ENCODE measurements at places on chromosomes 6 and 20. TPM values are rescaled to one million over a fixed set of nuclear protein-coding genes. Genes with fewer than 3 reads are reported as not detected.

C6orf15 gene
- total RNA-seq: not detected

KIF6 gene
- total RNA-seq: not detected

BANF2 gene
- not detected for total RNA-seq

PTGIS gene
- 33.7 TPM for total RNA-seq

ZBTB22 gene
- total RNA-seq: 13.8 TPM

- H3K4me1 ChIP-seq: no peaks in the 10 kb centered on the region
- no peak overlapping the region for H3K4me3 ChIP-seq
- H3K27ac ChIP-seq: no peak overlapping the region
- H3K27me3 ChIP-seq: no peaks in the 10 kb centered on the region
- DNase-seq: no peak
Observed at GRCh38 chr20:23537030-23537429, 31.3 kb downstream of the CST9L start.

- no peak for DNase-seq
- H3K4me1 ChIP-seq: no peaks in the 10 kb centered on the region
- H3K36me3 ChIP-seq: no peaks in the 10 kb centered on the region
- H3K27me3 ChIP-seq: no peaks in the 10 kb centered on the region
- H3K4me3 ChIP-seq: no peak overlapping the region
- no peak overlapping the region for H3K27ac ChIP-seq
Observed at GRCh38 chr6:120875900-120876299, 458.4 kb downstream of the TBC1D32 start.

GRCh38 chr6:148689168-148689567 is 57.7 kb upstream of the UST start:
- H3K36me3 ChIP-seq: no peaks in the 10 kb centered on the region
- DNase-seq: no peak
- H3K4me3 ChIP-seq: no peak overlapping the region

DNA sequence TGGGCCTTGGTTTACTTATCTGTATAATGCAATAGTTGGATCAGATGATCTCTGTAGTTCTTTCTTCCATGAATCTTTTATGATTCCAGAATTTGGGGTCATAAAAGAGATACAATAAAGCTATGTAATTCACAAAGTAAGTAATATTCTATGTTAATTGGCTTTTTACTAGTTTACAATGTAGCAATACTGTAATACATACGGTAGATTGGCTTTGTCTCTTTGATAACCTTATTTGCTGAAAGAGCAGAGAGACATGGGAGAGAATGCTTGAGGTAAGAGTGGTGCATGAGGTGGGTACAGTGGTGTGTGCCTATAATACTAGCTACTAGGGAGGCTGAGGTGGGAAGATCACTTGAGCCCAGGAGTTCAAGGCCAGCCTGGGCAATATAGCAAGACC is 14.7 kb downstream of the SPACA1 start:
- no peaks in the 10 kb centered on the region for H3K36me3 ChIP-seq
- no peak for DNase-seq
- H3K27me3 ChIP-seq: no peaks in the 10 kb centered on the region
- H3K27ac ChIP-seq: no peak overlapping the region
- H3K4me3 ChIP-seq: no peak overlapping the region

DNA sequence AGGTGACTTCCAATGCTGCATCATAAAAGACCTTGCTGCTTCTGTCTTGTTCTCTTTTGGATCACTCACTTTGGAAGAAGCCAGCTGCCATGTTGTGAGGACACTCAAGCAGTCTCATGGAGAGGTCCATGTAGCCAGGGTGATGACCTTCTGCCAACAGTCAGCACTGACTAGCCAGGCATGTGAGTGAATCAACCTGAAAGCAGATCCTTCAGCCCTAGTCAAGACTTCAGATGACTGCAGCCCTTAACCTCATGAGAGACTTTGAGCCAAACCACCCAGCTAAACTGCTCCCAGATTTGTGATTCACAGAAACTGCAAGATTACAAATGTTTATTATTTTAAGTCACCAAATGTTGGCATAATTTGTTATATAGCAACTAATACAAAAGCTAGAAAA is 86.0 kb upstream of the IYD start:
- no peak overlapping the region for H3K4me3 ChIP-seq
- no peaks in the 10 kb centered on the region for H3K36me3 ChIP-seq
- no peak for DNase-seq
- H3K27me3 ChIP-seq: peaks cover 3% of the 10 kb centered on the region
- no peak overlapping the region for H3K27ac ChIP-seq
- peaks cover 1% of the 10 kb centered on the region for H3K4me1 ChIP-seq

GRCh38 chr6:155495011-155495768 is 39.6 kb upstream of the NOX3 start:
- H3K27me3 ChIP-seq: no peaks in the 10 kb centered on the region
- no peak overlapping the region for H3K4me3 ChIP-seq
- DNase-seq: peak; percentile 23
- H3K27ac ChIP-seq: peak overlapping the region; percentile 79
- H3K36me3 ChIP-seq: no peaks in the 10 kb centered on the region

DNA sequence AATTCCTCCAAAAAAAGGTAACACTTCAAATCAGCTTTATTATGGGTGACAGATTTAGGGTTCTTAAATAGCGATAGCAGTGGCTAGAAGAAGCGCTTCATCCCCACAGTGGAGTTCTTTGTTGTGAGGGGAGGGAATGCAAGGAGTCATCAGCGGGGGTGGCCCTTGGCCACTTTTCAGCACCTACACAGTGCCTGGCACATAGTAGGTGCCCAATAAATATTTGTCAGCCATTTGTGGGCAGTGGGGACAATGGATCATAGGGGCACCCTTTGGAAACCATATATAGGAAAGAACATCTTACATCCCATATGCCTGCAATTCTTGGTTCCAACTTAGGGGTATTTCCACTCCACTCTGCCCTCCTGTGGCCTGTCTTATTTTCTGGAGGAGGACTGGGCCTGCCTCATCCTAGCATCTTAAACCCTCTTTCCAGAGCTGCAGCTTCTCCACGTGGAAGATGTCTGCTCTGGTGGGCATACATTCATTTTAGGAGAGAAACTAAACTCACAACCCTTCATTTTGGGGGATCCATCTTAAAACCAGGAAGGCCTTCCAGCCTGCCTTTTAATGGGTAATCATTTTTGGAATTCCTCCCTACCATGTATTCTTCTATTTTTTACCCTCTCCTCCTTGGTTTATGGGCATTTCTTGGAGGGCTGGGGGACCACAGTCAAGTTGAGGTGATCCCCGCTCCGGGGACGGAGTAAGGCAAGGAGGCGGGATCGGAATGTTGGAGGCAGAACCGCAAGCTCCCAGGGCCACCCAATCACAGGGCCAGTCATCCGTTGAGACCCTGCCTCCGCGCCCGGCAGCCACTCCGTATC is 2.6 kb upstream of the GPSM3 start:
- no peaks in the 10 kb centered on the region for H3K36me3 ChIP-seq
- H3K4me3 ChIP-seq: peak overlapping the region; percentile 44
- peaks cover 47% of the 10 kb centered on the region for H3K4me1 ChIP-seq
- H3K27ac ChIP-seq: peak overlapping the region; percentile 100
- peak; percentile 62 for DNase-seq

GRCh38 chr20:63400486-63401210 is 39.5 kb upstream of the CHRNA4 start:
- H3K36me3 ChIP-seq: no peaks in the 10 kb centered on the region
- DNase-seq: no peak
- H3K4me3 ChIP-seq: no peak overlapping the region
- H3K27me3 ChIP-seq: no peaks in the 10 kb centered on the region
- H3K4me1 ChIP-seq: no peaks in the 10 kb centered on the region
